Stimulated activated CD8-positive, alpha-beta memory T cell treated with anti-CD3 and anti-CD28 coated beads, Interleukin-7, amount 100 ng/mL, for 1 hour (primary cell): ENCODE measurements at places on chromosomes 6 and 20.

DNA sequence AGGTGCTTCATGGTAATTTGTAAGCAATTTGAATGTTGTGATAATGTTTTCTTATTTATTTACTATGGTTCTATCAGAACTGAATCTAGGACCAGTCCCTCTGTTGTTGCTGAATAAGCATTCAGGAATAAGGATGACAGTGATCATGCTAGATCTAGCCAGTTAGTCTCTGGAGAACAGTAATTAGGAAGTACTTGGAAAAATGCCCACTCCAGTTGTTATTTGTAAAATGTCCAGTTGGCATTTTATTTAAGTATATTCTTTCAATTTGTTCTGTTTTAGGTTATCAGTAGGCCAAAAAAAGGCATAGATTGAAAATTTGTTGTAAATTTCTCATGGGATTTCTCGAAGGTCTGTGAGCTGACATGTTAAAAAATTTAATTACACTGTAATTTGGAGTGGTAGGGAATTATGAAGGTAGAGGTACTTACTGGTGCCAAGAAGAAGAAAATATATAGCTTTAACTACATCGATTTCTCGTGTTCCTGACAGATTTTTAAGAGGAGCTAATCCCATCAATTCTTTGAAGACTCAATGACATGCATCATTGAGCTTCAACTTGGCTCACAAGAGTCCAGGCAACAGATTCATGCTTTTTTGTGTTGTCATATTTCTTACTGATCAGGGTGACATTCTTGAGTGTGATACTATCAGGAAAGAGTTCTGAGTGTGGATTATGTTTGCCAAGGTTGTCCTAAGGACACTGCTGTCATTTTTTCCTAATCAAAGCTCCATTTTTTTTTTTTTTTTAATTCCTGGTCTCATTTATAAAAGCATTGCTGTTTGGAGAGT lies 177.3 kb downstream of the CARMIL1 start:
- no peak for DNase-seq

GRCh38 chr6:160714731-160715316 lies 12.8 kb downstream of the PLG start:
- DNase-seq, result no peak

- DNase-seq, result no peak
Observed at GRCh38 chr6:33318426-33319073, 1.0 kb upstream of the ZBTB22 start.

DNA sequence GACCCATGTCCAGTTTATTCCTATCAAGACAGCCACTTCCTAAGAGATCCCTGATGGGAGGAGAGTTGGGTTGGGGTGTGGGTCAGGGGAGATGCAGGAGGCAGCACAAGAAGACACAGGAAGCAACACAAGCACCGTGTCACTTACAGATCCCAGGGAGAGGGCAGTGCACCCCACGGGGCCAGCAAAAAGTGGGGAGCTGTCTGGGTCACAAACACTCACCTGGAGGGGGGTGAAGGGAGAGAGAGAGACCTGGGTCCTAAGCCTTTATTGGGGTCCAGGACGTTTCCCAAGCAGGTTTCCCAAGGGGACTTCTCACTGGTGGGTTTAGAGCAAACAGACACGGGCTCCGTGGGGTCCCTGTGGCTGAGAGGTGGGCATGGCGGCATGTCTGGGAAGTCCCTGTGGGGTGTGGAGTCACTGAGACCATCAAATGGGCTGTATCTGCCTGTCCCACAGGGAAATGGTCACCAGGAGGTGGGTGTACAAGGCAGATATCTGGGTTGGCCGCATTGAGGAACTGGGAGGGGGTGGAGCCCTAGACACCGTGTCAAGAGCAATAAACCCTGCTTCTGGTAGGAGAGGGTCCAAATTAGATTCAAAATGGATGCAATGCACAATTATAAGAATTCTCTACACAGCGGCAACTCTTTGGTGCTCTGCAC lies 1.6 kb upstream of the CD93 start:
- no peak for DNase-seq
